ENCODE measurements at places on chromosomes 11 and 22.

DNA sequence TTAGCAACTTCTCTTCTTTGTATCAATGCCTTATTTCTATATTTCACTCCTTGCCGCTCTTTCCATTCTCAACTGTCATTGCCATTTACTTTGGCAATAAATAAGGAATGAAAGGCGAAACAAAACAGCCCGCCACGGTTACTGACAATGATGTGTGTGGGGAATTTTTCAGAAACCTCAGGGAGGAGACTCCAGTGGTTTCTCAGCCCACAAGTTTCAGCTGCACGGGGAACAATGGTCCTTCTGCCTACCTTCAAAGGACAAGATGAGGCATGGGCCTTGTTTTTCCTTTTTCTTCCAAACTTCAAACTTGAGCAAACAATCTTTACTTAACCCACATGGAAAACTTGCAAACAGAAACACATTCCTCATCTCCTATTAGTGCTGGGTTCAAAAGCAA is 409.4 kb downstream of the METTL15 start:
- DNase-seq = no peak

GRCh38 chr11:17906436-17906835 is 106.4 kb downstream of the SERGEF start:
- DNase-seq = no peak

- DNase-seq = no peak
These were observed 11.0 kb upstream of the SHANK2 start for GRCh38 chr11:71263386-71263785.

DNA sequence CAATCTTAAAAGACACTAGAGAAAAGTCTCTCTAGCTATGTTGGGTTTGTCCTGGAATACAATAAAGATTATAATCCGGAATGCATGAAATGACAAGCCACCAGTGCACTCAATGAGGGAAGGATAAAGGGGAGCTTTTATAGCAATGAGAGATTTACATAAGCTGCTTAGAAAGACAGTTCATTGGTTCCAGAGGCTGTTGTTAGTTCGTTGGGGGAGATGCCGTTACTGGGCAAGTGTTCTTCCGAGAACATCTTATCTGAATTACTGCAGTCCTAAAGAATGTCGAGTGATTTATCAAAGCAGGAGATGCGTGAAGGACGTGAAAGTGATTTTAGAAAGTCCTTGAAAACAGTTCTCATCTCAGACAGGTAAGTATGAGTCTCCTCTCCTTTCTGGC is 33.6 kb downstream of the SYN3 start:
- no peak for DNase-seq

- DNase-seq = no peak
These were observed 225.1 kb upstream of the PITPNB start for GRCh38 chr22:28143961-28144745.

- DNase-seq = peak; percentile 49
These were observed 141.0 kb downstream of the ARHGAP42 start for GRCh38 chr11:100827934-100828661.

- no peak for DNase-seq
These were observed 10.0 kb downstream of the LMO2 start for GRCh38 chr11:33881651-33882503.

DNA sequence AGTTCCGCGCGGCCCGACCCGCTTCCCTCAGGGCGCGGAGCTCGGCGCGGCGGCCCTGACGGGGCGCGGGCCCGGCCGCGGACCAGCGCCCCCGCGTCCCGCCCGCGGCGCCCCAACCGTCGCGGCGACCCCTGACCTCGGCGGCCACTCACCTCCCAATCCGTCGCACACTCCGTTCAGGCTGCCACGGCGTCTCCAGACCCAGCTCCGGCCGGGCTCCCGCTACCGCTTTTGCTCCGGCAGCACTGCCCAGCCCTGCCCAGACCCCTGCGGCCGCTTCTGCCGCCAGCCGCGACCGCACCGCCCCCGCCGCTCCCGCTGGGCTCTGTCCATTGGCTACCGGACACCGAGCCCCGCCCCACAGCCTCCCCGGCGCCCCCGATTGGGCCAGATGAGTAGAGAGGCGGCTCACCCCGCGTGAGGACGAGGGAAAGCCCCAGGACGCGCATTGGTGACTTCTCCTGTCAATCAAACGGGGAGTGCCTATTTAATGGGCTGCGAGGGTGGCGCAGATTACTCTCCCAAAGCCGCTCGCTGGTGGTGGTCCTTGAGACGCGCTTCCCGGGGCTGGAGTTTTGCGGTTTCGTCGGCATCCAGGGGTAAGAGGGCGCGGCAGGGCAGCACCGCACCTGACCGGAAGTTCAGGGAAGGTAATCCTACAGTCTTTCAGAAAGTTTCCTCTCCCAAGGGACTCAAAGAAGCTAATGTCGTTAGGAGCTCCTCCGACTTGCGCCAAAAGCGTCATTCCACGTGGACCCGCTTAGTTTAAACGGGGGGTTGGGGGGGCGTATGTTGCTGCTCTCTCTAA is at the start of gene PACSIN2:
Gene PACSIN2 (minus strand): TSS at position 281 of the 808 bp plus-strand sequence. CDS start 103,069 bp downstream, outside the sequence.
- peak; percentile 99 for DNase-seq

- no peak for DNase-seq
These were observed 97.7 kb downstream of the ABTB2 start for GRCh38 chr11:34260072-34260575.

GRCh38 chr22:30922151-30922611 is 46.4 kb downstream of the MORC2 start:
- no peak for DNase-seq

GRCh38 chr11:123977731-123978347 is at the start of gene OR10S1:
TSS of gene OR10S1 (minus strand) at chr11:123977781. CDS start at chr11:123977664, 117 bp downstream.
- no peak for DNase-seq

DNA sequence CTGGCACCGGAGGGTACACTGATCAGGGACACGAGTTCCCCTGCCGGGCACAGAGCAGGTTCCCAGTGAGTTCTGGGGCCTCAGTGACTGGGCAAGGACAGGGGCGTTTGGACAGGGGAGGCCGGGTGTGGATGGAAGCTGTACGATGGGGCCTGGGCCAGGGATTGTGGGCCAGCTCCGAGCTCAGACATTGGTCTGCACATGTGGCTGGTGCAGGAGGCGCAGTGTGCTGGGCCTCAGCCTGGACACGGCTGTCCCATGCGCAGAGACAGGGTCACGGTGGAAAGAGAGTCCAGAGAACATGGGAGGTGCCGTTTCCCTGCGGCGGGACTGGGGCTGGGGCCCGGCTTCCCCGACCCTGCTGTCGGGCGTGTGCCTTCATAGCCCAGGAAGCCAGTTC is 60.7 kb downstream of the CDKN1C start:
- DNase-seq = no peak

GRCh38 chr11:121483805-121484480 is 31.2 kb upstream of the SORL1-AS1 start:
- DNase-seq = no peak

- no peak for DNase-seq
These were observed 59.6 kb upstream of the SYN3 start for GRCh38 chr22:33117821-33118220.

DNA sequence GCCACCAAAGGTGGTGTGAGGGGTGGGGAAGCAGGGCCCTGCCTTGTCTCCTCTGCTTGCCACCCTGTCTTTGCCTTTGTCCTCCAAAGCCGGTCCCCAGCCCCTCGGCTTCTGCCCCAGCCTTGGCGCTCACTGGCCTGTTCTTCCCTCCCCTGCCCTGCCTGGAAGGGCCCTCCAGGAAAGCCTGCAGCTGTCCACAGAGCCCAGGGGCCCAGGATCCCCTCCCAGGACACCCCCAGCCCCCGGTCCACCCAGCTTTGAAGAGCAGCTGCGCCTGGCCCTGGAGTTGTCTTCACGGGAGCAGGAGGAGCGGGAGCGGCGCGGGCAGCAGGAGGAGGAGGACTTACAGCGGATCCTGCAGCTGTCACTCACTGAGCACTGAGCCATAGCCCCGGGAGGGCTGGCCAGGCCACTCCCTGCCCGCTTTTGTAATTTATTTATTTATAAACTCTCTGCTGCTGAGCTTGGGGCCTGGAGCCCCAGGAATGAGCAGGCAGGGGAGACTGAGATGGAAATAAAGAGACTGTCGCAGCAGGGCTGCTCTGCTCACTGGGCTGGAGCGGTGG is 1.3 kb upstream of the SSH3 start:
- no peak for DNase-seq

GRCh38 chr11:30360741-30361140 is 37.8 kb downstream of the ARL14EP start:
- DNase-seq = no peak

GRCh38 chr22:35230417-35230816 is 26.9 kb upstream of the HMGXB4 start:
- DNase-seq = no peak

DNA sequence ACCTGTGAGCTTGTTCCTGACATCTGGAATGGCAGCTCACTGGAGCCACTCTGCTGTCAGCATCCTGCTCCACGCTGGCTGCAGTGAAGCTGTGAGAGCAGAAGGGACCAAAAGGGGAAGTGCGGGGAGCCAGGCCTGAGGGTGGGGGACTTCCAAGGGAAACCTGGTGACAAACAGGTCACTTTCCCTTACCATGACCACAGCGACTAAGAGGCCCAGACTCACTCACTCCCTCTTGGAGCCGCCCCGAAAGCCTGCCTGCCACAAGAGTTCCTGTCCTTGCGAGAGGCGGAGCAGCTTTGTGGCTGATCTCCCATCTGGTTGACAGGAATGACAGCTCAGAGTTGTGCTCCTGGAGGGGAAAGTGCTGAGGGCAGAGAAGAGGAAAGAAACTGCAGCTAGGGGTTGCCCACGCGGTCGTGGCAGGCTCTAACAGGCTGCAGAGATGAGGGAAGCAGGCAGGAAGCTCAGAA is 183.8 kb upstream of the NTM start:
- no peak for DNase-seq

GRCh38 chr11:132913886-132914285 is 618.4 kb downstream of the OPCML start:
- DNase-seq = no peak

- DNase-seq = no peak
These were observed 90.0 kb downstream of the DHCR7 start for GRCh38 chr11:71358122-71358728.

DNA sequence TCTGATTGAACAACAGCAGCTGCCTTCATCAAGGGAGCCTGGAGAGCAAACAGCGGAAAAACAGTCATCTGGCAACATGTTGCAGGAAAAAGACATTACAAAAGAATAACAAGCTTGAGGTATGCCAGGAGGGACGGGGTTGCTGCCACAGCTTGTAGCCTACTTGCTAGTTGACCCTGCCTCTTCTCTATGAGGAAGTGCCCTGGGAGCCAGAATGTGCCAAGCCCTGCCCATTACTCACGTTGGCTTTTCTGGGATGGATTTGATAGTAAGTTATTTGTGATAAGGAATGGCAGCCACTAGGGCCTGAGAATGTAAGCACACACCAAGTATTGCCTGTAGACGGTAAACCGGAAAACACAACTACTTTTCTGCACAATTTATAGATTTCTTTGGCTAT is 113.5 kb upstream of the KIRREL3 start:
- DNase-seq = no peak

DNA sequence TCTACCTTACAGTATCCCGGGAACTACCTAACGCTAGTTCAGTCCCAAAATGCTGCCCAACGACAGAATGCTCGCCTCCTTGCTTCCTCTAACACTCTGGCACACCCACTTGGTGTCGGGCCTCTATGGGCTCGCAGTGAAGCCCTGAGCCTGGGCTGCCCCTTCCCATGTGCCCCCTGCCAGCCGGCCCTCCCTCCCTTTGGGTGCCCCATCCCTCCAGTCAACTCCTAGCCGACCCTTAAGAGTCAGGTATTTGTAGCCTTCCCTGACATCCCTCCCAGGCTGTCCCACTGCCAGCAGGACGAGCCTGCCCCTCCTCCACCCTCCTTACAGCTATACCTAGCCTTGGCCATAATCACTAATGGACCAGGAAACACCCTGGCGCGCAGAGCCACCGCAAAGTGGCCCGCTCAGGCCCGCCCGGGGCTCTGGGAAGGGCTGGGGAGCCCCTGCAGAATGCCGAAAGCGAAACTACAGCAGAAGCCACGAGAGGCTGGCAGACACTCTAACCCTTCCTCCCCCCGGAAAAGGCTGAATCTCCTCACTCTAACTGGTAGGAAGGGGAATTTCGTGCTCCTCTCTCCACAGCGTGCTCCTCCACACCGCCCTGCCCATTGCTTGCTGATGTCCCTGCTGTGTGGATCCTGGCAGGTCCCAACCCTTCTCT is 8.2 kb downstream of the CBX7 start:
- no peak for DNase-seq

GRCh38 chr11:126637795-126638175 is 282.3 kb downstream of the ST3GAL4 start:
- no peak for DNase-seq

- DNase-seq = peak; percentile 48
These were observed 21.7 kb downstream of the SLC43A1 start for GRCh38 chr11:57493507-57494503.

DNA sequence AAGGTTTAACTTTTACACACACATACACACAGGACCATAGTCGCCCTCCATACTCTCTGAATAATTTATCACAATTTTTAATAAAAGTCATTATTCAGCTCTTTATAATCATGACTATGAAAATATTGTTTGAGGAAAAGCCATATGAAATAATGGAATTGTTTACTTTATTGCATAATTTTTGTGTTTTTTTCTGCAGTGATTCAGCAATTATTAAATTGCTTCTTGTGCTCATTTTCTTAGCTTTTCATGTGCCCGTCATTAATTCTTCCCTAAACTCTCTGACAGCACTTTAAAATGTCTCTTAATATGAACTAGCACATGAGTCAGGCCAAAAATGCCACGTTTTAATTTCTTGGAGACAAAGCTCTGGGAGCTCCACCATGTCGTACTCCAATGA is 77.5 kb upstream of the ALX4 start:
- no peak for DNase-seq

- no peak for DNase-seq
These were observed 54.9 kb upstream of the BLID start for GRCh38 chr11:122170815-122171475.

DNA sequence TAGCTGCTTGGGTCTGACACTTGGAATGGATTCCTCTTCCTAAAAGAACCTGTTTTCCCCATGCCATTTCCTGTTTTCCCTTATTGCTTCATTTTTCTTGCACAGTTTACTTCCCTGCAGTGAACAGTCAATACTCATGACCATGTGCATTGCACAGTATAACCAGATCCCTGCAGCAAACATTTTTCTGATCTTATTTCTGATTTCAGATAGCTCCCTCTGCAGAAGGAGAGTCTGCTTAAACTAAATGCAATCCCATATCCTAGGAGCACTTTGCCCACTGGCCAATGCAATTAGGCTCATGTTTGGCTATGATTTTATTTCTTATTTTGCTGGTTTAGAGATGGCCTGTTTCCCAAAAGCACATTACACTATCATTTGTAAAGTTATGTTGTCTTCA is 96.7 kb upstream of the CD44 start:
- DNase-seq = no peak
